Occipital lobe (tissue), 3 donors: ENCODE measurements at places on chromosomes 1 and 21. TPM values are rescaled to one million over a fixed set of nuclear protein-coding genes. Genes with fewer than 3 reads are reported as not detected.

NR1I3 gene
- total RNA-seq: 0.47 TPM

BTG3 gene
- 25.6 TPM for total RNA-seq

TMEM53 gene
- 3.7 TPM for total RNA-seq

CFHR3 gene
- not detected for total RNA-seq

ACBD3 gene
- 47.4 TPM for total RNA-seq

WNT3A gene
- not detected for total RNA-seq

TMEM52 gene
- total RNA-seq: 1.1 TPM

IGFN1 gene
- not detected for total RNA-seq

E2F2 gene
- 0.78 TPM for total RNA-seq

TMCC2 gene
- 45.9 TPM for total RNA-seq

KISS1 gene
- total RNA-seq: not detected

SPOCD1 gene
- total RNA-seq: not detected

HLX gene
- total RNA-seq: 0.31 TPM

VASH2 gene
- 35.9 TPM for total RNA-seq

INAVA gene
- total RNA-seq: 1.4 TPM

ZSWIM5 gene
- total RNA-seq: 22.6 TPM

HSD11B1 gene
- not detected for total RNA-seq

RGS13 gene
- total RNA-seq: not detected

FOXD3 gene
- total RNA-seq: not detected

GBP4 gene
- total RNA-seq: 2.2 TPM

IGSF5 gene
- total RNA-seq: 0.78 TPM

RYR2 gene
- total RNA-seq: 40.7 TPM

SOX13 gene
- total RNA-seq: 0.78 TPM

COL11A1 gene
- 45.9 TPM for total RNA-seq
